ENCODE measurements at places on chromosomes 13 and 19.

- DNase-seq = no peak
These were observed 100.3 kb upstream of the DOCK9 start for GRCh38 chr13:99078017-99078771.

- DNase-seq = no peak
These were observed 13.9 kb downstream of the LILRA5 start for GRCh38 chr19:54299126-54299498.

DNA sequence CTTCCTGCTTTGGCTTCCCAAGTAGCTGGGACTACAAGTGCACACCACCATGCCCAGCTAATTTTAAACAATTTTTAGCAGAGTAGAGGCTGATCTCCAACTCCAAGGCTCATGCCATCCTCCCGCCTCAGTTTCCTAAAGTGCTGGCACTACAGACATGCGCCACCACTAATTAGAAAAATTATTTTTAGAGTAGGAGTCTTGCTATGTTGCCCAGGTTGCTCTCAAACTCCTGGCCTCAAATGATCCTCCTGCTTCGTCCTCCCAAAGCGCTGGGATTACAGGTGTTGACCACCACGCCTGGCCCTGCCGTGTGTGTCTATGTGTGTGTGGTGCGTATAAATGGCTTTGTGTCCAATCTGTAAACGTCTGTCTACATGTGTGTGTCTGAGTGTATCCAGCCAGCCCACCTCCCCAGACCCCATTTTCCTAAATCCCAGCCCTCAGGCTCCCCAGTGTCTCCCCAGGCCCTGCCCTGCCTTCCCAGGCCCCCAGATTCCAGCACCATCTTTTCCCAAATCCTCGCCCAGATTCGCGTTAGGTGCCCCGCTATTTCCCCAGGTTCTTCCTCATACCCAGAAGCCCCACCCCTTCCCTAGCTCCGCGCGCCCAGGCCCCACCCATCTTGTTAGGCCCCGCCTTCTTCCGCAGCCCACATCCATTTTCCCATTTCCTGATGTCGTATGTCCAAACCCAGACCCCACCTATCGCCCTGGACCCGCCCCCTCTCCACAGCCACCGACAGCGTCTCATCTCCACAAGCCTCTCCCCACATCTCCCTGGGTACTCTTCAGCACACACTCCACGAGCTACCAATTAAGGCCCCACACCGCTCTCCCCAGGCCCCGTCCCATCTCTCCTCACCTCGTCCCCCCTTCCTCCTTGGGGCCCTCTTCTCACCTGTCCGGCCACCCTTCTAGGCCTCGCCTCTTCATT, 24.9 kb downstream of the SLC8A2 start:
- no peak for DNase-seq

DNA sequence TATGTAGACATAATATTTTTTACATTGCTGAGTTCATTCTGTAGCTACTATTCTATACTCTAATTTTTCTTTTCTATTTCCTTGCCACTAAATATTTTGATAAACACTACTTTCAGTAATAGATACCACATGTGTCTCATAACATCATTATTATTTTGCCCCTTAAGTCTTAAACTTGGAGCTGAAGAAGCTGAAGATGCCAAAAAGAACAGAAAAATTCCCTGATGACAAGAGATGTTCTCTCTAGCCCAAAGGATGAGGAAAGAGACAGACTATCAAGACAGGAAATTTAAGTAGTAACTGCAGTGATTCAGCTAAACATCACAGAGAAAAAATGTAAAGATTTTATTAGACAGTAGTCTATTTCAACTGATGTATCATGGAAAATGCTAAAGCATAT, 322.0 kb upstream of the KLHL1 start:
- no peak for DNase-seq

DNA sequence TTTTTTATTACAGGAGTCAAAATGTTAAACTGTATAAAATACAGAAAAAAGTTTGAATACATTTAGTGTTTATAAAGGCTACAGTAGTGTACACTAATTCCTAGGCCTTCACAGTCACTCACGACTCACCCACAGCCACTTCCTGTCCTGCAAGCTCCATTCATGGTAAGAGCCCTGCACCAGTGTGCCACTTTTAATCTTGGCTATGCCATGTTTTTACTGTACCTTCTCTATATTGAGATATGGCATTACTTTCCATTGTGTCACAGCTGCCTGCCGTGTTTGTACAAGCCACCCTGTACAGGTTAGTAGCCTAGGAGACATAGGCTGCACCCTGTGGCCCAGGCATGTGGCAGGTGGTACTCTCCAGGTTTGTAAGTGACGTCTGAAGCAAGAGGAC, 32.1 kb downstream of the C1QTNF9 start:
- DNase-seq = no peak

DNA sequence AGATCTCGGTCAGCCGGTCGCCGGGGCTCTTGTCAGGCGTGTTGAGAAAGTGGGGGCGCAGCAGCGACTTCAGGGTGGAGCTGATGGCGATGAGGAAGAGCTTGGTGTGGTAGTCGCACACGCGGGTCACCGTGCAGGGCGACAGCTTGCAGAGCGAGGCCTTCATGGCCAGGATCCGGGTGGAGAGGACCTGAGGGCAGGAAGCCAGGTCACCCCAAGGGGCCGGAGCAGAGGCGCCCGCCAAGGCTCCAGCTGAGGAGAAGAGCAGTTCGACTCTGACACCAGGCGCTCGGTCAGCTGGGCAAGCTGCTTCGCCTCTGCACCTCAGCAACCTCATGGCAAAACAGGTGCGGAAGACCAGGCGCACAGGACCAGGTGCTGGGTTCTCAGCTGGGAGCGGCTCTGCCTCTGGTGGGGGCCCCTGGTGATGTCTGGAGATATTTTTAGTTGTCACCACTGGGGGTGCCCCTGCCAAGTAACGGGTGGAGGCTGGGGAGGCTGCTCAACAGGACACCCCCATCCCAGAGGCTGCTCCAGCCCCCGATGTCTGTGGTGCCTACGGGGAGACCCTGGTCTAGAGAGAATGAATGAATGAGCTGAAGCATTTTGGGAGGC, 15.9 kb downstream of the CFD start:
- DNase-seq = no peak

- DNase-seq = no peak
These were observed 75.0 kb downstream of the ZMYM2 start for GRCh38 chr13:20033486-20033885.

DNA sequence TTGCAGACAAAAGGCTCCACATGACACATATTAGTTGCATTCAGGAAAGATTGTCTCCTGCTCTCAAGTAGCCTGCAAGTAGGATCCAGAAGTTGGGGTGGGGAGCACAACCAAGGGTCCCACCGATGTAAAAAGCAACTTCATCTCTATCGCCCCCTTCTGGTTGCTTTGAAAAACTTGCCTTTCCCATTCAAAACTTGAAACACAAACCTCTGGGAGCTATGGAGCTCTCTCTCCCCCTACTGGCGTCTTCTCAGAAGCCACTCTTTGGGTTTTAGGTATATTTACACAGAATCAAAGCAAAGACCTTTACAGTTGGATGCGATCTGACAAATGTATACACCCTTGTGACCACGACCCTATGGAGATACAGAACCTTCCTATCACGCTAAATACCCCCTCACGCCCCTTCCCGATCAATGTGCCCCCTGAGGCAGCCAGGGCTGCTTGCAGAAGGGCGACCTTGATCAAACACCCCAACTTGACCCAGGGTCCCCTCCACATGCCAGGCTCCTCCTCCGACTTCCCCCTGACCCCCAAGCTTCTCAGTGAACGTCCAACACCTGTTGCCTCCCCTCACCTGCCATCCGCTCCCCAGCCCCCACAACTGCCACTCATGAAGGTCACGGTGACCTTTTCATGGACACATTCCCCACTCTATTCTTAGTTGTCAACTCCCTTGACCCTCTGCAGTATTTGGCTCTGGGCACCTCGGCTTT, 10.1 kb downstream of the NOSIP start:
- DNase-seq = no peak

- no peak for DNase-seq
These were observed 1697.7 kb downstream of the EFNB2 start for GRCh38 chr13:104837756-104838155.

GRCh38 chr19:14440049-14440448, 6.9 kb downstream of the PKN1 start:
- peak; percentile 66 for DNase-seq

DNA sequence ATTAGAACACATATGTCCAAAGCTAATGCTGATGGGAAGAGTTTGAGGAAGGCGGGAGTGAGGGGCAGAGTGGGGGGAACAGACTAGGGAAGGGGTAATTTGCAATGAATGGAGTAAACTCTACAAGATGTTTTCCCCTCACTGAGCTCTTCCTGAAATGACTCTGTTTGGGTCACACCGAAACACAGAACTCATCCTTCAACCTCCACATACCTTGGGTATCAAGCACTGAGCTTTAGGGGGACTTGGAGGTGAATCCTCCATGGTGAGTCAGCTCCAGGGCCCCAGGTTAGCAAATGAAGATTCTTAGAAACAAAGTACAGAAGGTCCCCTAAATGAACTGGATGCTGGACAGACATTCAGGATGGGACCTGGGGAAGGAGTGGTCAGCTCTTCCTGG, 1.3 kb upstream of the SIGLEC10 start:
- DNase-seq = no peak

- no peak for DNase-seq
These were observed 1358.5 kb upstream of the PCDH9 start for GRCh38 chr13:68588623-68589022.

DNA sequence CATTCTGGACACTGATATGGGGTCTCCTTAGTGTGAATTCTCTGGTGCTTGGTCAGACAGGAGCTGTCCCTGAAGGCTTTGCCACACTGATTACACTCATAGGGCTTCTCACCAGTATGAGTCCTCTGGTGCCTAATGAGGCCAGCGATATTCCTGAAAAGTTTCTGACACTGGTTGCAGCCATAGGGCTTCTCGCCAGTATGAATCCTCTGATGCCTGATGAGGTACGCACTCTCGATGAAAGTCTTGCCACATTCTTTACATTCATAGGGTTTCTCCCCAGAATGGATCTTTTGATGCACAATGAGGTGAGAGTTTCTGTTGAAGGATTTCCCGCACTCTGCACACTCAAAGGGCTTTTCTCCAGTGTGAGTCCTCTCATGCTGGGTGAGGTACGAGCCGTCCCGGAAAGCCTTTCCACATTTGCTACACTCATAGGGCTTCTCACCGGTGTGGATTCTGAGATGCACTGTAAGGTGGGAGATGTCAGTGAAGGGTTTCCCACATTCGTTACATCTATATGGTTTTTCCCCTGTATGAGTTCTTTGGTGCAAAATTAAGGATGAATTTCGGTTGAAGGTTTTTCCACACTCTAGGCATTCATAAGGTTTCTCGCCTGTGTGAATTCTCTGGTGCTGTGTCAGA, 22.4 kb downstream of the ZNF329 start:
- no peak for DNase-seq

DNA sequence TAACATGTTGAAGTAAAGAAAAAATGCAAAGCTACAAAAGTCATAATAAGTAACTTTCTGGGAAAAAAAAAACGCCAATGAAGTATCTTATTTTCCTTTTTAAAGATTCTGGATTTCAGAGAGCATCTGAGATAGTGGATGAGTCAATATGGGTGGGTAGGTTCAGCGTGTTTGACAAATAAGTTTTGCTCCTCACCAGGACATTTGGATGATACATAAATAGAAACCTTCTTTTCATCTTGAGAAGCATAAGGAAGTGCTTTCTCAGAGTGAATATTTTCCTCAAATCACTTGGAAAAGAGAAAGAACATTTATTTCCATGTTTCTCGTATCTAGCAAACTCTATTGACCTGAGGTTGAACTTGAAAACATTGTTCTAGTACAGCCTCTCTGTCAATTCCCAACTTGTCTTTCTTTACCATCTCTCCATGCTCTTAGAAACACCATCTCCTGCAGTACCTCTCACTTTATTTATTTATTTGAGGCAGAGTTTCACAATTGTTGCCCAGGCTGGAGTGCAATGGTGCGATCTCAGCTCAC, 463.2 kb downstream of the KLF5 start:
- DNase-seq = no peak

DNA sequence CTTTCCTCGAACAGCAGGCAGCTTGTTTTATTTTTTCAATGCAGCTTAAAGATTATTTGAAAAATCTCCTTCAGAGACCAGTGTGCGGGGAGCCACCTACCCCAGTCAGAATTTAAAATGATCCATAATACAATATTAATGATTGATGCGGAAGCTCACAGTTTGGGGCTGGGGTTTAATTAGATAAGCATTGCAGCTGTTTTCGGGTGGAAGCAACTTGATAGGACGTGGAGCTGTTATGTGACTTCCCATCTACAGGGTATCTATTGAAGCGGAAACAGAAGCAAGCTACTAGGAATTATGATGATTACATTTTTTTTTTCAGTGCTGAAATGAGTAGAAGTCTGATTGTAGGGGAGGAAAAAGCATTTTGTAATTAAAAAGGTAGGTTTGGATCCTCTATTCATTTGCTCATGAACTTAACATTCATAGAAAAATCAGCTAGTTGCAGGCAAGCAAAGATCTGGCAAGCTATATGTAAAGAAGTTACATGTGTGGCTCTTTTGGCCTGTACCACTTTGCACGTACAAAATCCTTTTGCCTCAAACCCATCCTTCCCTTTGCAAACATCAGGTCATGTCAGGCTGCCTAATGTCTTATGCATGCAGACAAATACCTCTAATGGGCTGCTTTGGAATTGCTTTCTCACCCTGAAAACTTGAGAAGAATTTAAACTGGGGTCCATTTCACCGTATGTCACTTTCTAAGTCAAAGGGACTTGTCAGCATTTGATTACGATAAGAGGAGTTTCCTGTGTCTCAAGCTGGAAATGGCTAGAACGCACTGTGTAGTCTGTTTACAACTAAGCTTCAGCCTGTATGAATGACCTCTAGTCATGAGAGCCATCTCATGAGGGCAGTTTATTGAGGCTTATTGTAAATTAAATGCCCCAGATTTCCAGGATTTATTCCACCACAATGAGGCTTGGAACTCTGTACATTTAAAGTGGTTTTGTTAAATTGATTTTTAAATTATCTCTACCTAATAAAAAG, 267.1 kb upstream of the TMTC4 start:
- DNase-seq = no peak

DNA sequence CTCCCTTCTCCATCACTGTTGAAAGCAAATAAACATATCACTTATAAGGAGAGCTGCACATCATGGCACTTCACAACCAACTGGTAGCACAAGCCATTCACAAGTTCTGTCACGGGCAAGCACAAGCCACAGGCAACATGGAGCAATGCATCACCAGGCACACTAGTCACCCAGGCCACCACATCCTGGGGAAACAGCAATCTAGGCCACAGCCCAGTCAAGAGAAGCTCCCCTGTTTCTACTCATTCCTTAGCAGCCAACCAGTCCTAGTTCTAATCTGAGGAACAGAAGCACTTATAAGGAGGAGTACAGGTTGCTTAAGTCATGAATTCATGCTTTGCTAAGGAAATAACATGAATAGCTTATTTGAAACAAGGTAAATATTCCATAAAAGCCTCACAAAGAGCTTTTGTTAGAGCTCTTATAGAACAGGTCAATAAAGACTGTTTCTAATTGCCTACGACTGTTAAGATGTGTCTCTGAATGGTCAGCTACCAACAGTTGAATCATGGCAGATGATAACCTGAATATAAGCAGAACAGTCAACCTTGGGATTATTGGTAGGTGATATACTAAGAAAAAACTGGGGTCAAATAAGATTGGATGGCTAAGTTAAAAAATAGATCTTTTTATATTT, 169.0 kb downstream of the TBC1D4 start:
- DNase-seq = peak; percentile 40

Data from stimulated activated CD8-positive, alpha-beta memory T cell treated with anti-CD3 and anti-CD28 coated beads, Interleukin-2, amount 100 ng/mL, for 48 hours (primary cell).